ENCODE measurements at places on chromosomes 6 and 20.

DNA sequence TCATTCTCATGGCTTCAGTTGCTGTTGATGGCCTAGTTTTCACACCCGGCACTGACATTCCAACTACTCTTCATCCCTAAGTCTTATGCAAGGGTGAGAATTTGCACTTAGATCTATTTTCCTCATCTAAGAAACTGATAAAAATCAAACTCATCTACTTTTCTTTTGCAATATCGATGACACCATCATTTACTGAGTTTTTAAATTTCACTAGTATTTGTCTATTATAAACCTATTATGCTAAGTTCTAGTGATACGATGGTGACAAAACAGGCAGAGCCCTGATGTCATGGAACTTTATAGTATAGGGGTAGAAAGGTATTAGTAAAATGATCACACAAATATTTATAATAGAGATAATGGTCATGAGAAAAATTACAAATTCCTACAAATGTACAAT is 167.9 kb upstream of the CITED2 start:
- no peak for DNase-seq

GRCh38 chr6:160336200-160336599 is 12.0 kb upstream of the SLC22A3 start:
- DNase-seq = no peak

- peak; percentile 64 for DNase-seq
Observed at GRCh38 chr6:36933102-36933501, 21.4 kb upstream of the PI16 start.

DNA sequence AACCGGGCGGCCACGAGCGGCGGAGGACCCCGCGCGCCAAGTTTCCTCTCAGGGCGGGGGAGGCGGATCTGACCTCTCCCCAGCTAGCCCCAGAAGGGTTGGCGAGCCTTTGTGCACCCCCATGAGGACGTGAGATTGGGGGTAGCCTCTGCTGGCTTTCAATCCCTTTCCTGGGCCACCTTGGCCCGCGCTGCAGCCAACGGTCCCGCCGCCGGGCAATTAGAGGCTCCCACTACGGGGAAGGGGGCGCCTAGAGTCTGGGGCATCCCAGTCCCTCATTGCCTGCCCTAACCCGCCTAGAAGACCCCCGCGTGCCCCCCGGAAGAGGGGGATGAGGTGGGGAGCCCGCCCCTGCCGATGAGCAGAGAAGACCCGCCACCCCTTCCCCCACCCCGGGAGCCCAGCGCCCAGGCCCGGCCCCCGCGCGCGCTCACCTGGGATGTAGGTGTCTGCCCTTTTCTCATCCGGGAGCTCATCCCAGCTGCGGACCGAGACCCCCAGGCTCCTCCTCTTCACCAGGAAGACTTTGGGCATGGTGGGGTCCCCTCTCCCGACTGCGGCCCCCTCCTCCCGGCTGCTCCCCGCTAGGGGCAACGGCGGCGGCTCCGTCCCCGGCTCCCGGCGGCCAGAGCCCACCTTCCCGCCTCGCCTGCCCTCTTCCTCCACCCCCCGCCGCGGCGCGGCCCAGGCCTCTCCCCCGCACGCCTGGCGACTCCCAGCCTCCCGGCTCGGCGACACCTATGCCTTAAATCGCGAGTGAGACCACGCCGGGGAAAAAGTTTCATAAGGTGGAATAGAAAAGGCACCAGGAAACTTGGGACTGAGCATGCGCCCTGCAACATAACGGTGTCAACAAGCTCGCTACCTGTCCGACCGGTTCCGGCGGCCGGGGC is at the start of gene OVOL2:
Gene OVOL2 (minus strand): TSS at position 816 of the 893 bp plus-strand sequence. CDS start 282 bp downstream, at position 534.
- no peak for DNase-seq

- no peak for DNase-seq
Observed at GRCh38 chr6:142893088-142893487, 51.9 kb downstream of the HIVEP2 start.

GRCh38 chr6:101722991-101723579 is 329.6 kb downstream of the GRIK2 start:
- DNase-seq = peak; percentile 35

Data from retinal pigment epithelial cell (primary cell).